ENCODE measurements at places on chromosomes 12 and 14.

GRCh38 chr12:57852620-57853500 is 6.3 kb upstream of the CTDSP2 start:
- DNase-seq, result no peak

DNA sequence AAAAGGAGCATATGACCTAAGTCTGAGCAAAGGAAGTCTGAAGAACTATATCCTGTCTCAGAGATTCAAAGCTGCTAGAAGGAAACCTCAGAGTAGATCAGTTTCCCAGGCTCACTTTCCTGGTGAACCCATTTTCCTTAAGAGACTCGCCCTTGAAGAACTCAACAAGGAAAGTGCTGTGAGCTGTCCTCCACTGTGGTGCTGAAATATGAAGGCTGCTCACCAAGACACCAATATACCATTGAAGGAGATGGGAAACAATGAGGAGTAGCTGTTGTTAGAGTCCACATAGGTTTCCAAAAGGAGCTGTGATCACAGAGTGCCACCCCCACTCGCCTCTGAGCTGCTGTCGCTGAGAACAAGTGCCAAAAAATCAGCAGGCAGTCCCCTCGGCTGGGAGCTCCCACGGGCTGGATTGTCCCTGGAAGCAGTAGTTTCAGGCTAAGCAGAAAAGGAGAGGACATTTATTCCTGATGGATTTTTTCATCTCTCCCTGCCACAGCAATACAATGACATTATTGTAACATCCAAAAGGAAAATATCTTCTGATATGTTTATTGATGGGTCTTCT is 282.1 kb downstream of the RPS29 start:
- DNase-seq, result no peak

- DNase-seq, result no peak
Observed at GRCh38 chr14:61774861-61775260, 12.6 kb downstream of the SNAPC1 start.

- no peak for DNase-seq
Observed at GRCh38 chr12:107449891-107450290, 235.7 kb upstream of the PWP1 start.

- DNase-seq, result no peak
Observed at GRCh38 chr14:80930836-80931389, 10.6 kb downstream of the CEP128 start.

- DNase-seq, result no peak
Observed at GRCh38 chr12:118145113-118145797, 9.3 kb downstream of the PEBP1 start.

DNA sequence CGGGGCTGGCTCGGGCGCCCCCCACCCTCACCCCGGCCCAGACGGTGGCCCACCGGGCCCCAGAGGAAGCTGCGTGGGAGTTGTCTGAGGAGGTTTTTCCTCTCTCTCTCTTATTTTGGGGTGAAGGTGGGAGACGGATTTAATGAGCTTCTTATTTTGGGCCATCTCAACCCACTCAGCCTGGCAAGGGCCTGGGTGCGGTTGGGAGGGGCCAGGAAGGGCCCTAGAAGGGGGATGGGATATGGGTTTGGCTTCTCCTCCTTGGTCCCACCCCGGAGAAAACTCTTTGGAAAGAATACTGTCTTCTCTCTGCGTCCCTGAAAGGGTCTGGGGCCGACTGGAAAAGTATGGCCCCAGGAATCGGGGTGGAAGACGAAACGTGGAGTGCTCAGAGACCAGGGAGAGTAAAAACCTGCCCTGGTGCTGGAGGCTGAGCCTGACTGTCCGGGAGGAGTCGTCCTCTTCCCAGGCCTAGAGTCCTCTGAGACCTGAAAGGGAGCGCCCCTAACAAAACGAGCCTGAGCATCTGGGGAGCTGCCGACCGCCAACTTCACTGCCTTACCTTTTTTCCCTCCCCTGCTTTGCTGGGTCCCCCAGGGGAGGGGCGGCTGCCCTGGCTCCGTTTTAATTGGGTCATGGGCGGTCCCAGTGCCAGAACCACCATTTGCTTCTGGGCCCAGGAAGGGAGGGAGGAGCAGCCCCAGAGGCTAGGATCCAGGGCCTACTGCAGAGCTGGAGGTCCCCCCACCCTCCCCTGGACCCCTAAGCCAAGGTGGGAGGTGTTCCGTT is 1.6 kb downstream of the MMP14 start:
- DNase-seq, result no peak

DNA sequence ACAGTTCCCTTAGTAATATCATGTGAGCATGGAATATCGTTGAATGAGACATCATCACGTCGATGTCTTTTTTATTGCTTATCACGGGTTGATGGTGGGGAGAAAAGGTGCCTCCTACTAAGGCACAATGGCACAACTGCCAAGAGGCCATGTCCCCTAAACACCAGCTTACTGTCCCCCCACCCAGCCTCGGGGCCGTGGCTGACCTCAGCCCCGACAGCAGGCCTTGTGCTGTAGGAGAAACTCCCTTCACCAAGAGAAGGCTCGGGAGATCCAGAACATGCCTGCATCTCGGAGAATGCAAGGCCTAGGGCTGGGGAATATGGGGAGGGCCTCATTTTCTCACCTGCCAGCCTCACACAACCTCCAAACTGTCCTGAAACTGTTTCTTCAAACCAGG is 22.8 kb downstream of the ZFP36L1 start:
- DNase-seq, result no peak

DNA sequence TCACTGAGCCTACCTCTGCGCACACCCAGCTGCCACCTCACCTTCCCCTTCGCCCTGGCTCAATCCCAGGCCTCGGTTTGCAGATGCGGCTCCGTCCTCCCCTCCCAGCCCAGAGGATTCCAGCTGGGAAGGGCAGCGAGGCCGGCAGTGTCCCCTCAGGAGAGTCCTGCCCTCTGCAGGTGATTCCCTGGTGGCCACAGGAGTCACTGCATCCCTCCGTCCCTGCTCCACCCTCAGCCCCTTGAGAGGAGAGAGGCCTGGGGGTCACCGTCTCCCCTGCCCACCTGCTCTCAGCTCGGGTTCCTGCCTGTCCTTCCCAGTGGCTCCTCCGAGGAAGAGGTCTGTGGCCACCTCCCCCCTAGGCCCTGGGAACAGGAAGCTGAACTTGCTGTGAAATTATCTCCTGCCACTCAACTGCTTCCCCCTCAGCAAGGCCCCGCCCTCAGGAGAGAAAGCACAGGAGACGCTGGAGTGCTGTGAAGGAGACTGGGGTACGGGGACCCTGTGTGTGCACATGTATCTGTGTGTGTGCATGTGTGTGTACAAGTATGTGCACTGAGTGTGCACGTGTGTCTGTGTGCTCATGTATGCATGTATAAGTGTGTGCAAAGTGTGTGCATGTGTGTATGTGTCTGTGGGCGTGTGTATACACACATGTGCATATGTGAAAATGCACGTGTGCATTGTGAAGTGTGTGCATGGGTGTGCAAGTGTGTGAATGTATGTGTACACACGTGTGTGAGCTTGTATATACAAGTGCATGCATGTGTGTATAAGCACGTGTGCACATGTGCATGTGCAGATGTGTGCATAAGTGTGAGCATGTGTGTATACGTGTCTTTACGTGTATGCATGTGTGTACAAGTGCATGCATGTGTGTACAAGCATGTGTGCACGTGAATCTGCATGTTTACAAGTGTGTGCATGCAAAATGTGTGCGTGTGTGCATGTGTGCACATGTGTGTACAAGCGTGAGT is 13.2 kb upstream of the GALNT9 start:
- no peak for DNase-seq

- DNase-seq, result no peak
Observed at GRCh38 chr12:46152456-46152855, 116.4 kb downstream of the SLC38A1 start.

DNA sequence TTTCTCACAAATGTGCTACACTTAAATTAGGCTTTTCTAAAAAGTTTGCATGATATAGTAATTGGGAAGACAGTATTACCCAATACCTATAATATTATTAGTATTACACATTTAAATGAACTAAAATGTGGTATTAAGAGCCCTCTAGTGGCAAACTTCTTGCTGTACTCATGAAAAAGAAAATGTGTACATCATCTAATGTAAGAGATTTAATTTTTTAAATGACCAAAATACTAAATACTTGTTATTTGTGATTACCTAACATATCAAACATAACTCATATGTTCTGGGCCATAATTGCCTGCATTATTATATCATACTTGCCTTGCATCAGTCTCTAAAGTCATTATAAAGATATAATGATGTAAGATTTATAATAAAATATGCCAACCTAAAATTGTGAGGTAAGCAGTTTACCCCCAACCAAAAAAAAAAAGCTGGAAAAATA is 64.2 kb downstream of the DNAI7 start:
- no peak for DNase-seq

- DNase-seq, result no peak
Observed at GRCh38 chr14:89163031-89163636, 253.9 kb downstream of the FOXN3 start.

DNA sequence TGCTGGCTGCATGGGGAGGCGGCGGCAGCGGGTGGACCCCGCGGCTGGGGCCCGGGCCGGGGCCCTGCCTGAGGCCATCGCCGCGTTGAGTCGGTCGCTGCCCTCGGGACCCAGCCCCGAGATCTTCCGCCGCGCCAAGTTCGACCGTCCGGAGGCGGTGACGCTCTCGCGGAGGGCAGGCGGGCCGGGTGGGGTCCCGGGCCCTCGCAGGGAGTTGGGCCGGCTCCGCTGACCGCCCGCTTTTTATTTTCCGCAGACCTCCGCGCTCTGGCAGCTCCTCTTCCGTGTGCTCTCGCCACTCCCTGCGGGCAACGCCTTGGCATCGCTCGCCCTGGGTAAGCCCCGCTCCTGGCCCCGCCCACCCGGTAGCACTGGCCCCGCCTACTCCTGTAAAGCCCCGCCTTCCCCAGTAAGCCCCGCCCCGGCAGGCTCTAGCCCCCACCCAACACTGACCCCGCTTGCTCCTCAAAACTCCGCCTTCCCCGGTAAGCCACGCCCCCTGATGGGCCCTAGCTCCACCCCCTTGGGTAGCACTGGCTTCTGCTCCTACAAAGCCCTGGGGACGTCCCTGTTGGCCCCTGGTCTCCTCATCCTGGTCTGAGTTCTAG is 424 bp downstream of the TEDC1 start:
- peak; percentile 74 for DNase-seq

GRCh38 chr14:90296641-90297040 is 35.1 kb downstream of the NRDE2 start:
- DNase-seq, result no peak

DNA sequence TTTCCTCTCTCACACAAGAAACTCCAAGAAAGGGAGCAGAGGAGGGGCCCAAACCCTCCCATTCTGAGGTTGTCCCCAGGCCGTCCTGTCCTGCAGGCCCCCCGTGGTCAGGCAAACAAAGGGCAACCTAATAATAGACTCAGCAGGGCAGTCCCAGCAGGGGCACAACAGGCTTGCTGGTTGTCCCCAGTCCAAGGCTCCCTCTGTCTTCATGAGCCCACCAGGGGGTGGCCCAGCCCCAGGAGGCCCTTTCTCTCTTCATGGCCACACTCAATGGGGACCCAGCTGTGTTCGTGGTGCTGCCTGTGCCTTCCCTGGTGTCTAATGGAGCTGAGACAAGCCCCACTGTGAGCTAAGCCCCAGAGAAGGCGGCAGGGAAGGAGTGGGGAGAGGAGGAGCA is 359.9 kb downstream of the ADGRD1 start:
- DNase-seq, result no peak

- DNase-seq, result no peak
Observed at GRCh38 chr14:101480022-101480746, 81.1 kb upstream of the DIO3 start.

GRCh38 chr14:102928412-102929240 is 6.2 kb downstream of the AMN start:
- DNase-seq, result peak; percentile 65

Measured in stimulated activated CD8-positive, alpha-beta memory T cell treated with anti-CD3 and anti-CD28 coated beads, Interleukin-7, amount 100 ng/mL, for 1 hour (primary cell).